ENCODE measurements at places on chromosomes 6 and 20. TPM values are rescaled to one million over a fixed set of nuclear protein-coding genes. Genes with fewer than 3 reads are reported as not detected.

DNA sequence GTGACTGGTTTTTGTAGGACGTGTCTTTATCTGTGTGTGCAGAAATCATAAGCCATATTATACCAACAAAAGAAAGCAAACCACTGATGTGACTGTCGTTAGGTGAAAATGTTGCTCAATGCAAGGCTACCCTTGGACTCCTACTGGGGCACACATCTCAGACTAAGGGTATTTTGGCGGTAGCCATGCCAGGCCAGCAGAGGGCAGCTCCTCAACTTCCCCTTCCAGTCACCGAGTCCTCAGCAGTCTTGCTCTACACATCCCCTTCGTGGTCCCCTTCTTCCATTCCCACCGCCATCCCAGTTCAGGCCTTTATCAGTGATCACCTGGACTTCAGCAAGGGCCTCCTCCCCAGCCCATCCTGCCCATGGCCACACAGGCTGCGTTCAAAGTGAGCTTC, 113.7 kb upstream of the GGTLC1 start:
- DNase-seq, result no peak

GRCh38 chr6:75747152-75747992, 1.7 kb upstream of the MYO6 start:
- DNase-seq, result no peak

DNA sequence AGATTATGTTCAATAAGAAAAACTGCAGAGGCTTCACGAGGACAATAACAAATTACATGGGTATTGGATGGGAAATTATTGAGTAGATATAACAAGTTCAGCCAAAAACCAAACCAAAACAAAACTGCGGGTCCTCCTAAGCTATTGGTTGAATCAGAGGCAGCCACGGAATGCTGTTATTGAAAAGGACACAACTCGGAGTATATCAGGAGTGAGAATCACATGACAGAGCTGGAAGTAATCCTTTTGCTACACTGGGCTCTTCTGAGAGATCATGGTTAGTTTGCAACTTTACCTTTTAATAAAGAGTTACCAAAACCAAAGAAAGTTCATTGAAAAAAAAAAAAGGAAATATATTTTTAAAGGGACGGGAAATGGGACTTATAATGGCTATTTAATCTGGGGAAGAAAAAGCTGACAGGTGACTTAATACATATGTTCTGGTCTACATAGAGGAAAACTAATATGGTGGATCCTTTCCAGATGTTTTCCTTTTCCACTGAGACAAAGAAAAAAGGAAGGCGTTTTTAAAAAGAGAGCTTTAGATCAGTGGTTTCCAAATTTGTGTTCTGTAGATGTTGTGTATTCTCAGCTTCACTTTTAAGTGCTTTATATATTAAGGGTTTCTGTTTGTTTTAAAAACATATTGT, 6.9 kb upstream of the CITED2 start:
- no peak for DNase-seq

- DNase-seq, result no peak
Measured at GRCh38 chr6:32436995-32437836, 2.5 kb upstream of the HLA-DRA start.

- DNase-seq, result no peak
Measured at GRCh38 chr20:21111416-21111815, 5.3 kb upstream of the LINC00237 start.

DNA sequence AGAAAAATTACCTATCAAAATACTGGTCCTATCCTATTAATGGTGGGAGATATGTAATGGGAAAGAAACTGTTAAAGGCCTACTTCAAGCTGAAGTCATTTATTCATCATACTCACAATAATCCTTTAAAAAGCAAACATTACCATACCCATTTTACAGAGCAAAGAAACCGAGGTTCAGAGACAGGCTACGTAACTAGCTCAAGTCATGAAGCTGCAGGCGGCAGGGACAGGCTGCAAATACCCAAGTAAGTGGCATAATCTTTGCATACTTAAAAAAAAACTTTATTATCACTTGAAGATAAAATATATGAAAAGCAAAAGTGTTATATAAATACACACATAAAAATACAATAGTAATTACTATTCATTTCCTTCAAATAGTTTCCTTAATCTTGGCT, 2.6 kb downstream of the RALGAPA2 start:
- no peak for DNase-seq

- no peak for DNase-seq
Measured at GRCh38 chr6:150001295-150002008, 23.9 kb downstream of the RAET1L start.

DNA sequence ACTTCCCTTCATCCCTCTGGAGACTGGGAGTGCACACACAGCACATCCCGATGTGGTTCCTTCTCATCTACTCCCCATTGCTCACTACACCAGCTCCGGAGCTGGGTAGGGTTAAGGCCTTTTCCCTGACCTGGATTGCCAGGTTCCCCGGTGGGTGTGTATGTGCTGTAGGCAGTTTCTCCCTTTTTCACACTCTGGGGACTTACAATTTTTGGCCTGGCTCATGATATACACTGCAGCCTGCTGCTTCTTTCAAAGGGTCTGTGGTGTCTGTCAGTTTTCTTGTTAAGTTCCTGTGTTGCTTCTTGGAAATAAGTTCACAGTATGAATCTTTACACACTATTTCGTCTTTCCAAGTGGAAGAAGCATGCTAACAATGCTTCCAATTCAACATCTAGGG, 405.5 kb downstream of the UTRN start:
- no peak for DNase-seq

- no peak for DNase-seq
Measured at GRCh38 chr6:40148882-40149573, 214.8 kb upstream of the MOCS1 start.

GRCh38 chr6:90484903-90485302, 102.0 kb downstream of the MAP3K7 start:
- DNase-seq, result no peak

DNA sequence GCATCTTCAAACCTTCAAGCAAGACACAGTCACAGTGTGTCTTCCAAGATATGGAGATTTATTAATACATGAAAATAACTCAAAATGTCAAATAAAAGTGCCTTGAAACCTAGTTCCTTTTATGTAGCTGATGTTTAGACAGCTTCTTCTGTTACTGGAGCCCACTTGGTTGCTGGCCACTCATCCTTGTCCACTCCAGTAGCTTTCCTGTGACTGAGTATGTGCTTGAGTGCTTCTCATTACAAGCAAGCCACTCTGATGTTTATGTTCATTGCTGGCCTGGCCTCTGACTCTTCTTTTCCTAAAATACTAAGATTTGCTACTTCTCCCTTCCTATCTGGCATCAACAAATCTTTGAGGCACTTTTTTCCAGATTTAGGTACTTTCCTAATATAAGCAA, 545.2 kb upstream of the MAN1A1 start:
- DNase-seq, result no peak

DNA sequence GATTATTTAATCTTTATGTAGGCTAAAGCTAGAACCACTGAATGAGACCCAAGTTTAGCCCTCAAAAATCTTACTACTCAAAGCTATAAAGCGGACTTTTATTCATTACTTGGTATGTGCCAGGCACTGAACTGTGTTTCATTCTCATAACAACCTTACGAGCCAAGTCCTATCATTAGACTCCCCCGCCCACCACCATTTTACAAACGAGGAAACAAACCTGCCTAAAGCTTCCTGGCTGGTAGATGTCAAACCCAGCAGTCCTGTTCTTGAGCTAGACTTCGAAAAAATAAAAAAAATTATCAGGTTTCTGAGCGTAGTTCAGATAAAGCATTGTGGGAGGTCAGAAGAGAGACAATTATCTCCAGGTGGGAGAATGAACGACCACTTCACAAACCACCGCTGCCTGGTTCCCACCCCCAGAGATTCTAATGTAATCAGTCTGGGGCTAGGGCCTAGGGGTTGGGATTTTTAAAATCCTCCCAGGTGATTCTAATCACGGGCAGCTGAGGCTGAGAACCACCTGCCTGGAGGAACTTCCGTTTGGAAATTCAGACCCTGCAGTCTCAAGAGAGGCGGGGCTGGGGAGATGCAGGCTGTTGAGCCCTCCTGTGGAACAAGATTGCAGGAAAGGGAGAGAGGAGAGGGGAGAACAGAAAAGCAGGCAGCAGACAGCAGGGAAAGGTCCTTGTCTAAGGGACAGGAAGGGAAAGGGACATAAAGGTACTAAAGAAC, 8.6 kb downstream of the ADTRP start:
- DNase-seq, result no peak

- DNase-seq, result no peak
Measured at GRCh38 chr6:80679992-80680391, 573.5 kb downstream of the BCKDHB start.

GRCh38 chr6:170245475-170245992, 45.3 kb downstream of the DLL1 start:
- DNase-seq, result no peak

- no peak for DNase-seq
Measured at GRCh38 chr6:10626154-10626741, 68.2 kb downstream of the C6orf52 start.

GRCh38 chr6:154874773-154875592, 120.1 kb upstream of the TIAM2 start:
- no peak for DNase-seq

DNA sequence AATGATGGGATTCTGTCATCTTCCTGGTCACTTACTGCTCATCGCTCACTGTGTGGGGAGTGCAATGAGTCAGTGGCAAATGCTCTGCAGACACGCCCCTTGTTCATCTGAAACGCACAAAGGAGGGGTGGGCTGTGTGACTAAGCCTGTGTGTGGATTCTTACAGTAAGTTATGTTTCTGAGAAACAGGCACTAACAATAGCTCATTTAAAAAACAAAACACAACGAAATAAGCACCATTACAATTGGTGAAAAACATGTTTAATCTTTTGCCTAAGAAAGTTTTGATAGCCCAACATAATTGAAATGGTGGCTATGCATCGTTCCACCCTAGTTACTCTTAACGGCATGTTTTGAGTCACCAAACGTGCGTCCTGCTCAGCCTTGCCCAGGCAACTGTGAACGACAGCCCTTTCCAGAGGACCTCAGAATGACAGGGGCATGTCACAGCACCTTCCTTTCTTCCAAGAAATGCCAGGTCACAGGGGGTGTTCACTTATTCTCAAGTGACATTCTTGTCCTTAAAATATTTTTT, 118.4 kb upstream of the SGK1 start:
- DNase-seq, result no peak

DNA sequence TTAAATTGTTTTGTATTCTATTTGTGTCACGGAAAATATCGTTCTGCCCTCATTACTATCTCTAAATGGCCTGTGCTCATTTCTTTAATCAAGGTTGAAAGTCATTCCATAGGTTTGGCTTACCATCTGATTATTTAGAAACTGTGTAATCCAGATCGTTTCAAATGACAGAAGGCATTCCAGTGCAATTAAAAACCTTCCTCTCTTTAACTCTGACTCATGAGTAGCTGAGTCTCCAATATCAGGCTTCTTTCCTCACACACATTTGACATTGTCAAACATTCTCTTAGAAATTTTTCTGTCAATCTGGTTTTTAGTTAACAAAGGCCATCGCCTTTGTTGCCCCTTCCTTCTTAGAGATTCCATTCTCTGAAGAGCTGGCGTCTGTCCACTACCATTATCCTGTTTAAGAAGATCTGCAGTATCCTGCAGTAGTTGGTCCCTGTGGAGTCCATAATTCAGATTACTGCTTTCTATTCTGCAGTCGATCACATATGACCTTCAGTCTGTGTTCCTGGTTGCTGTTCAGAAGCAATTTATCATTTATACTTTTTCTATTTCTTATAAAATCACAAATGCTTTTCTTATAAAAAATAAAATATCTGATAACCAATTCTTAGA, 3.9 kb upstream of the TRDN start:
- no peak for DNase-seq

DNA sequence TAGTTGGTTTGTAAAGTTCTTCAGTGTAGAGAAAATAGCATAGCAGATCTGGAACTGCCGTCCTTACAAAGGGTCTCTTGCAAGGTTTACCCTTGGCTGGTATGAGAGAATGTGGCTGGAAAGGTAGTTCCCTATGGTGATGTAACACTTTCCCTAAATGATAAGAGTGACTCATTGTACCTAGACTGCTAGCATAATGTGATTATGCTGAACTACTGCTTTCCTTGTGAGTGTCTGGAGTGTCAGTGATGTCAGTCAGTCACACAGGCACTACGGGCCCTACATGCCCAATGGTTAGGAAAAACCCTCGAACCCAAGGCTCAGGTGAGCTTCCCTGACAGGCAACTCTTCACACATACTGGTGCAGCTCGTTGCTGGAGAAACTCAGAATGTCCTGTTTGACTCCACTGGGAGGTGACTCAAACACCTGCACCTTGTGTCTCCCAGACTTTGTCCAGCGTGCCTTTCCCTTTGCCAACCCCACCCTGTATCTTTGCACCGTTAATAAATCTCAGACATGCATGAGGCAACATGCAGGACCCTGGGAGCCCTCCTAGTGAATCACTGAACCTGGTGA, 28.4 kb upstream of the LY86 start:
- DNase-seq, result no peak

The HTR1E gene
- total RNA-seq, result not detected

The ELOVL5 gene
- 28.0 TPM for total RNA-seq

The TMEM14A gene
- total RNA-seq, result 8.7 TPM

The ZFP57 gene
- not detected for total RNA-seq

The FOXQ1 gene
- not detected for total RNA-seq

The PSMB8 gene
- 19.6 TPM for total RNA-seq

The SLC26A8 gene
- total RNA-seq, result not detected

The GJA10 gene
- total RNA-seq, result not detected

Data from Right ventricle myocardium inferior (tissue), 1 donor.